GM04503 (cell line): ENCODE measurements at places on chromosomes 1 and 21.

DNA sequence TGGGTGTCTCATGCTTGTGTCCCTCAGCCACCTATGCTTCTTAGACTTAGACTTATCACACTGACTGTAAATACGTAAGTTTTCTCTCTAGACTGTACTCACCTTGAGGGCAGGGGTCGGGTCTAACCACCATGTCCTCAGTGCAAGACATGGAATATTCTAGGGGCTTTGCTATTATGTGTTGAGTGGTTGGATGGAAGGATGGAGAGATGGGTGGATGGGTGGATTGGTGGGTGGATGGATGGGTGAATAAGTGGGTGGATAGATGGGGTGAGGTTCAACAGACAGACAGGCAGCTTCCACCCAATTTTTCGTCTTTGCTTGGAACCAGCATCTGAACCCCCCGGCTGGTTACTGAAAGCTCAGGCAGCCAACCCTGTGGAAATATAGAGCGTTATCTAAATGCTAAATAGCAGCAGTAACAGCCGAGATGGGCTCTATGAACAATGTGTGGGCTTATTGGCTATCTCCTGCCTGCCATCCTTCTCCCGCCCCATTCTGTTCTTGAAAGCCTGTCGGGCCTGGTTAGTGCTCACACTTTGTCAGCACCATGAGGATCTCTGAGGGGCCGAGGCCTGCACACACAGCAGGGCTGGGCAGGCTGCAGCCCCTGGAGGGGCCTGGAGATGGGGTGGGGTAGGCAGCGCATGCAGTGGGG lies 130.7 kb downstream of the ACTL8 start:
- DNase-seq, result no peak

GRCh38 chr1:7576946-7577657 lies 194.0 kb upstream of the VAMP3 start:
- DNase-seq, result no peak

GRCh38 chr1:221555689-221556433 lies 186.0 kb downstream of the DUSP10 start:
- DNase-seq, result no peak

DNA sequence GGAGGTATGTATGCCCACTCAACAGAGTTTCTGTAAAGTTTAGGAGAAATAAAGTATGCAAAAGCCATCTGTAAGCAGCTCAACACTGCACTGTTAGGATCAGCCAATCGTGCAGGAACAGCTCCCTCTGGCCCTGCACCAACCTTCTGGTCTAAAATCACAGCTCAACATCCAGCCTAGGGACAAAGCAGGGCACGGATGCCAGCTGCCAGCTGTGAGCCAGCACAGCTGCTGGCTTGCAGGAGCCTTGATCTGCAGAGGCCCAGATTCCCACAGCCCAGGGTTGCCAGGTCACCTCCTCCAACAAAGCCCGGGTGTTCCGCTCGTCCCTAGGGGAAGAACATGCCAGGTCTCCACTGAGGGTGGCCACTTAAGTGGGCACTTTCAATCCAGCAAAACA lies 8.6 kb downstream of the ACOT7 start:
- no peak for DNase-seq

DNA sequence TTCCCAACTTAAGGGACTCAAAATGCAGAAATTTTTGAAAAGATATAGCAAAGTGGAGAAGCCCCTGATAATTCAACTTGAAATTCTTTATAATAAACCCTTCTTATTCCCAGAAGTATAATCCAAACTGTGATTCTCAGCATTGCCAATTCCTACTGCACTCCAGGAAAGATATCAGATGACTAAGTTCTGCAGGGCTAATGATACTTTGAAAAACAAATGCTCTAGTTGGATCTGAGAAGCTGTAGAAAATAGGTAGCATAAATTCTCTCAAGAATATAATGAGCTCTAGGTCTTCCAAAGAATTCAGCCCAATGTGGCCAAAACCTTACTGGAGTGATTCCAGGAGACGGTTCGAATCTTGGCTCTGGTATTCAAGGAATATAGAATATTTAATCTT lies 294.0 kb upstream of the PTBP2 start:
- no peak for DNase-seq

- DNase-seq, result no peak
These were observed 259.9 kb downstream of the CTH start for GRCh38 chr1:70671006-70671405.

DNA sequence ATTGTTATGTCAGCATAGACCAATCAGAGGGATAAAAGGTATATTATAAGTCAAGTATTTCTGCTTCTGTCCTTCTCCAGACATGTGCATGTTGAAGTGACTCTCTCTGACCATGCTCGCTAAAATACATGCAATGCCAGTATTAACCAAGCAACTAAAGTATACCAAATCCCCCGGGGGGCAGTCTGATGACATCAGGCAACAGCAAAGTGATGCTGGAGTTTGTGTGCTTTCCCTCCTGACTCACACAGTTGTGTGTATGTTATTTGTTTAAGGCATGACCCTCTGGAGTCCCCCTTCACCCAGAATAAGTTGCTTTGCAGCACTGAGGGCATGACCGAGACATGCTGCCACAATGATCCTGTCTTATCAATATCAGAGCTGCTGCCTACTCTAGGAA lies 2.1 kb downstream of the BRINP2 start:
- no peak for DNase-seq

DNA sequence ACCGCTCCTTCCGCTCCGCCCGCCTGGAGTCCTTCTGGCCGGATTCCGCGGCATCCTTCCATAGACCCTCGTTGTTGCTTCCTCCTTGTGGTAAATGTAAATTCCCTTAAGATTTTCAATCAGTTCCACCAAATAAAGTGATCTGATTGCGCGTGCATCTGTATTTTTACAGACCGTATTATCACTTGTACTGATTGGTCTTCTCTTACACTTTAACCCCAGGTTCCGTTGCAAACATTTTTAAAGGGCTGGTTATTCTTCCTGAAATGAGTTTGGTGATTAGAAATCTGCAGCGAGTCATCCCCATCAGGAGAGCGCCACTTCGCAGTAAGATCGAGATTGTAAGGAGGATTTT lies 483 bp downstream of the YBEY start:
- DNase-seq, result no peak

DNA sequence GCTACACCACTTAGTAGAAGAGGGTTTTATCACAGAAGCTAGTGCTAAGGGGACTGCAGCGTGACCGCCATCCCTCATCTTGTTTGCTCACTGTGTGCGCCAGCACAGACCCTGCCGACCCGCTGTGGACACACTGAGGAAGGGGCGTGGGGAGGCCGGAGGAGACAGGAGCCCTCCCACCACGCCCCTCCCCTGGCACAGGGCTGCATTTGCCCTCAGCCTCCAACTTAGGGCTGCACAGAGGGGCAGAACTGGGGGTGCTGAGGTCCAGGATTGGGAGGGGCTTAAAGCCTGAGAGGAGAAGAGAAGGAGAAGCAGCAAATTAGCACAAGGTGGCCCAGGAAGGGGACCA lies 37.2 kb downstream of the RRP1 start:
- DNase-seq, result no peak

DNA sequence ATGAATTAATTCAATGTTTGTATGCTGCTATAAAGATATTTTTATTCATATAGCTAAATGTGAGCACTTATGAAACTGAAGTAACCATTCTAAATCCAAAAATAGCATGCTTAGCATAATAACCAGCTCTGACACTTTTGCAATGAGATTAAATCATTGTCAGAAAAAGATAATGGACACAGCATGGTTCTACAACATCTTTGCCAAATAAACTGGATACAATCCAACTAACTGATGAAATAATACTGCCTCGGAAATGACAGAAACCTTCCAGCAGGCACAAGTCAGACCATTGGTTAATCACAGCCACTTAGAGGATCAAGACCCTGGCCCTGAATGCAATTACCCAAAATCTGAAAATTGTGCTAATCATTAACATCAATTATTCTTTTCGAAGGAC lies 592.7 kb upstream of the ADGRL4 start:
- no peak for DNase-seq

DNA sequence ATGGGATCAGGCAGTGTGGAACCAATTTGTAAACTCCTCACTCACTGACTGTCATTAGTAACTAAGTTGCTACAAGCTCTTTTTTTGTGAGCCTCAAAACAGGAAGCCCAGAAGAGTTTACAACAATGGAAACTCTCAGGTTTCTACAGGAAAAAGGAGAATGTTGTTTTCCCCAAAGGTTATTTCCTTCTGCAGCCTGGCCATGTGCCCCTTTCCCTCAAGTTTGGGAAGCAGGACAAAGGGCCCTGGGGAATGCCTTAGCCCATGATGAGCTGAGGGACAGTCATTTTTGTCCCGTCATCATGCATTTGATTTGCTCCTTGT lies 395.9 kb downstream of the KIF26B start:
- no peak for DNase-seq

GRCh38 chr21:44886113-44887075 lies 12.9 kb upstream of the PTTG1IP start:
- DNase-seq, result no peak

- no peak for DNase-seq
These were observed 21.8 kb downstream of the SLC27A3 start for GRCh38 chr1:153796786-153797659.

DNA sequence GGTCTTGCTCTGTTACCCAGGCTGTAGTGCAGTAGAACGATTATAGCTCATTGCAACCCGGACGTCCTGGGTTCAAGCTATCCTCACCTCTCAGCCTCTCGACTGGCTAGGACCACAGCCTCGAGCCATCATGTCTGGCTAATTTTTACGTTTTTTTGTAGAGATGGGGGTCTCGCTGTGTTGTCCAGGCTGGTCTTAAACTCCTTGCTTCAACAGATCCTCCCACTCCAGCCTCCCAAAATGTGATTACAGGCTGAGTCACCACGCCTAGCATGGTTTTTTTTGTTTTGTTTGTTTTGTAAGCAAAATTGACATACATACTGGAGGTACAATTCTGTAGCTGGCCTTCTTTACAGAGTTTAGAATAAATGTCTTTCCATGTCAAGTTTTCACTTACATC lies 994 bp upstream of the LAMTOR5 start:
- DNase-seq, result no peak

DNA sequence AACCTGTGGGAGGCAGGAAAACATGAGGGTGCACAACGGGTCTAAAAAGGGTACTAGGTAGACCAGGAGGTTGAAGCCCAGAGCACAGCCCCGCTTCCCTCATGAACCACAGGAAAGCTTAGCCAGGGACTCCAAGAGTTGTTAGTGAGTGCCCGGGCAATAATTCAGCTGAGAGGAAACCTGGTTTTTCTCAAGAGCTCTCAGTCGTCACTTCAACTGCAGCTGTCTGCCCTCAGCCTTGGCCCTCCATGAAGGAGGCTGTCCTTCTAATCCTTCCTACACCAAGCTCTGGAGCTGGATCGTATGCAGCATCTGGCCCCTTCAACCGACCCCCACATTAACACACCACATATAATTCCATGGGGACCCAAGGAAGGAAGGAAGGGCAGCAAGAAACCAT lies 77.0 kb upstream of the BACE2 start:
- no peak for DNase-seq

DNA sequence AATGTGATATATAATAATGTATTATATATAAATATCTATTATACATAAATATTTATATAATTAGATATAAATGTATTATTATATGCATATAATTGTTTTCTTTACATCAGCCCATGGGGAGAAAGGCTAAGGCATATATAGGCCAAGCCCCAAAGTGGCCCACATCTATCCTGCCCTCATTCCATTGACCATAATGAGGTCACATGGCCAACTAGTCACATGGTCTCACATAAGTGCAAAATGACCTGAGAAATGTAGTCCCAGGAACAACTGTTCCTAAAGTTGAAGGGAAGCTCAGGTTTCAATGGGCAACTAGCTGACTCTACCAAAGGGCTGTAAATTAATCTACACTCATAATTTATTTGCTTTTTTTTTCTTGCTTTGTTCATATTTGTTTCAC lies 14.5 kb upstream of the CCDC185 start:
- no peak for DNase-seq

DNA sequence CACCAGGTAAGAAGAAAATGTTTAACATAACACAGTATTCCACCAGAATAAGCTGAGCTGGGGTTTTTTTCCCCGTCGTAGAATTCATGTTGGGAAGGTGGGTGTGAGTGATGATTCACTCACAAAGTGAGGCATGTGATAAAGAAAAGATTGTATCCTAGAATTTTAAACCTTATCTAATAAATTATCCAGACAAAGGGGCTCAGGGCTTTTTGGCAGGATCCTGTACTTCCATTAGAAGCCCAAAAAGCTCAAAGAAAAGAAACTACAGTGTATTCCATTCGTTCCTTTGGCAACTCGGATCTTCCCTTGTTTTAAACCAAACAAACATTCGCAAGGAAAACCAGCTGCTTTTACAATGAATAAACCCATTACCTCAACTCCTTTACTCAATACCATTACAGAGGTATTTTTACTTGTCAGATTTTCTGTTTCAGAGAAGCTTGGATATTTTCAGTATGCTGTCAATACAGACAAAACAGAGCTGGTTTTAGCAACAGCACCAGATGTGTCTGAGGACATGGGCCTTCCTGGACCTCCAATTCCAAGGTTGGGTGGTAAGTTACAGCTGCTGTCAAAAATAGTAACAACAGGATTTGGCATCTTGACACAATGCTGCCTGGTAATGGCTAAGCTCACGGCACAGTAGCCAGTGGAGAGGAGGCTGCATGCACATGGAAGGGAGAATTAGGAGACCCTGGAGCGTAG lies 159.9 kb upstream of the RUNX1 start:
- DNase-seq, result peak; percentile 68

DNA sequence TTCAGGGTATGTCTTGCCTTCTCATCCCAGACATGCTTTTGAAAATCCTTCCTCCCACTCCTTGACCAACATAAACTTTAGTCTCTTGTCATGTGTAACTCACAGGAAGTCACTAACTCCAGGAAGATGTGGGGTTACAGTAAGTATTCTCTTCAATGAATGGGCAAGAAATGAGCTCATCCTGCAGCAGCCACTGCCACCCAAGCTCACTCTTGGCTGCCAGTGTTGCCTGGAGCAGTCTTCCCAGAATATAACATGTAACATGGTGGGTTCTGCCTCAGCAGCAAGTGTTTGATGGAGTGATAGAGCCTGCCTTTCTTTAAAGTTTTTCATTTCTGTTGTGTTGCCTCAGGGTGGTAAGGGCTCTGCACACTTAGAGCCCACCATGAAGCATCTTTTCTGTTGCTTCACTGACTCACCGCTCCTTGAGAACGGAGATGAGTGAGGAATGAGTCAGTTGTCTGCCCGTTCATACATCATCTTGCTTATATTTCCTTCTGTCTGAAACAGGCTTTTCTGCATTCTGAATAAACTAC lies 187.0 kb downstream of the TPR start:
- no peak for DNase-seq

GRCh38 chr1:174090471-174090870 lies 68.3 kb upstream of the RC3H1 start:
- no peak for DNase-seq

GRCh38 chr1:206117151-206117948 lies at the start of gene AVPR1B:
TSS of gene AVPR1B (minus strand) at chr1:206117388. CDS start at chr1:206116890, 498 bp downstream.
- no peak for DNase-seq

- DNase-seq, result no peak
These were observed 14.1 kb downstream of the DNASE2B start for GRCh38 chr1:84412316-84412942.

- no peak for DNase-seq
These were observed 121.9 kb downstream of the CRYAA start for GRCh38 chr21:43290421-43291346.
